Activated CD8-positive, alpha-beta memory T cell treated with anti-CD3 and anti-CD28 coated beads for 48 hours (primary cell): ENCODE measurements at places on chromosomes 3 and 15.

DNA sequence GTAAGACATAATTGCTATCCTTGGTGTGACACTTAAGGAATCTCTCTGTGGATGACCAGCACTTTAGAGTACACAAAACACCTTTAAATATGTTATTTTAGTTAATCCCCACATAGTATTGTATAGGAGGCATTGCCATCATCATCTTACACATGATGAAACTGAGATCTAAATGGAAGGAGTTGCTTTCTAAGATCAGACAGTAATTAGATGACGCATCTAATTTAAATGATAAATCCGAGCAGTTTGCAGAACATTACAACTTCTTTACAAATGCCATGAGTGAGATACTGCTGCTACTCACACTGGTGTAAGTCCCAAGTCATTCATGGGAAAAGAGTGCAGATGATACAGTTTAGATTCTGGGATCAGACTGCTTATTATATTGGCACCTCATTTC, 431.9 kb downstream of the MFSD1 start:
- DNase-seq, result no peak

DNA sequence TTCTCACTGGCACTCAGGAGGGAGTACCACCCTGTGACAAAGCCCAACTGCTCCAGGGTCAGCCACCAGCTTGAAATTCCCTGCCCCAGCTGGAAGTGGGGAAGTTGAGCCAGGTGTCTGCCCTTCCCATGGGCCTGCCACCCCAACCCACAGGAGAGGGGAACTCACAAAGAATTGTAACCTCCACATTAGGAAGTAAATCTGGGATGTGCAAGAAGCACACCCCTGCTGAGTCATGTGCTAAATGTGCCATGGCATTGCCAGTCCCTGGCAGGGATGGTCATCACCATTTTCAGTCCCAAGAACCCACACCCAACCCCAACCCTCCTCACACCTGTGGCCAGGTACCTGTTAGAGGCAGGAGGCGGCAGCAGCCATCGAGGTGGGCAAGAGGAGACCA, 165.2 kb upstream of the THBS1 start:
- no peak for DNase-seq

- no peak for DNase-seq
Observed at GRCh38 chr15:49501586-49501985, 78.5 kb downstream of the FGF7 start.

DNA sequence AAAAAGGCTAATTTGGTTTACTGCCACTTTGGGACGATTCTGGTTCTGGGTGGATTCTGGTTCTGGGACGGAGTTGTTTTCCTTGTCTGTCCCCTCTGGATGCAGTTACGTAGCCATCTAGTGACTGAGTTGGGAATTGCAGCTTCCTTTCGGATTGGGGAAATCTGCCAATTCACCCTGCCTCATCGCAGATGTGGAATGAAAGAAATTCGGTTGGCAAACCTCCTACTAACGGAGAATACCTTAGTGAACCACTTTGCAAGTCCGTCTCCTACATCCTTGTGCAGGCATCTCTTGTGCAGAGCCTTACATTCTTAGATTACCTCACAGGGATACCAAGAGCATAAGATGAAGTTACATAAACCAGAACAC, 31.5 kb upstream of the AP4E1 start:
- DNase-seq, result no peak

- no peak for DNase-seq
Observed at GRCh38 chr3:94811836-94812235, 749.0 kb downstream of the NSUN3 start.

GRCh38 chr3:159128628-159129027, 326.8 kb downstream of the MFSD1 start:
- DNase-seq, result no peak

- DNase-seq, result no peak
Observed at GRCh38 chr3:123093696-123094095, 26.9 kb downstream of the PDIA5 start.

- no peak for DNase-seq
Observed at GRCh38 chr3:148450819-148451218, 246.9 kb upstream of the AGTR1 start.

GRCh38 chr15:61654002-61654740, 406.1 kb downstream of the VPS13C start:
- DNase-seq, result no peak

DNA sequence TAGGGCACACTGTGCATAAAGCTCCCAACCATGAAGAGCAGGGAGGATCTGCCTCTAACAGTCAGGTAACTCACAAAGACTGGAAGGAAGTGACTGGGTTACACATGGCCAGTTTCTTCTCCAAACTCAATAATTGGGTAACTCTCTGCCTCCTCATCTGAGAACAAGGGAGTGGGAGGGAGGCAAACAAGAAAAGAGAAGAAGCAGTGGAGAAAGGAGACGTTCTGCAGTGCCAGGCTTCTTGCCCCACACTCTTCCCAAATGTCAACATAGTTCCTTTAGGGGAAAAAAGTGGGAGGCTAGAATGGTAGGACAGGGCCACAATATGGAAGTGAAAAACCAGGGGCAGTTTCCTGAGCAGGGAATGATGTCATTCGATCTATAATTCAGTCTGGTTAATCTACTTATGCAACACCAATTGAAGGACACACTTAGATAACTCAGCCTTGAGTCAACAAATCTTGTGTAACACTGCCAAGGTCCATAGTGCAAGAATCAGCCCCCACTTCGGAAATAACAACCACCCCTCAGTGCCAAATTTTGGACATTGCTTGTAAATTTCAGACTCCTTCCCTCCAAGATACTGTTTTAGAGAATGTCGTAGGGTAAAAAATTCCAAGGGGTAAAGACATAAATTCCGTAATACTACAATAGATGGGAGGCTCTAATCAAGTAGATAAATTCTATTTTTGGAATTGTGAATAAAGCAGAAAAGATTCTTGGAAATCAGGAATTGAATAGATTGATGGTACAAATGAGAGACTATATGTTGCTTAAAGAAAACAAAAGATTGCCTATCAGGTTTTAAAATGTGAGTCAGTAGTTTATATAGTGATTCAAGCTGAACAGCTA, 143.0 kb downstream of the LPP start:
- DNase-seq, result no peak

GRCh38 chr3:69122403-69122802, at the start of gene LMOD3:
TSS of gene LMOD3 (minus strand) at chr3:69122595. CDS start at chr3:69122386, 209 bp downstream.
- no peak for DNase-seq

DNA sequence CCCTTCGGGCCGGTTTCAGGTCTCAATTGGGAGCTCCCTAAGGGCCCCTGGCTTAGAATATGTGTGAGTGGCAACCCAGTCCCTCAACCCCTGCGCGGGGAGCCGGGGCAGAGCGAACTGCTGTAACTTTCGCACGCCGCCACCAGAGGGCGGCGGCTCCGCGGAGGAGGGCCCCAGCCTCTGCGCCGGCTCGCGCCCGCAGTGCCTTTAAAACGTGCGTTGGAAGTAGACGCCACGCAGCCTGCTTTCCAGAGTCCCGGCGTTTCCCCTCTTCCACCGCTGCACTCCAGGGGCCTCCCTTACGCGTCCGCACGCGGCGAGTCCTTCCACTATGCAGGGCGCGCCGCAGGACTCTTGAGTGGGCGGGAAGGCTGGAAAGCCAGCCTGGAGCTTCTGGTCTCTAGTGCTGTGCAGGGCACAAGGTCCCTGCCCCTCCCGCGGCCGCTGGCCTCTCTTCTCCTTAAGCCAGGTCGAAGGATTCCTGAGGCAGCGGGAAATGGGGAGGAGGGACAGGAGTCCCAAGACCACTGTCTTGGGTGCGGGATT, 23.7 kb upstream of the RNU6-1 start:
- peak; percentile 49 for DNase-seq

DNA sequence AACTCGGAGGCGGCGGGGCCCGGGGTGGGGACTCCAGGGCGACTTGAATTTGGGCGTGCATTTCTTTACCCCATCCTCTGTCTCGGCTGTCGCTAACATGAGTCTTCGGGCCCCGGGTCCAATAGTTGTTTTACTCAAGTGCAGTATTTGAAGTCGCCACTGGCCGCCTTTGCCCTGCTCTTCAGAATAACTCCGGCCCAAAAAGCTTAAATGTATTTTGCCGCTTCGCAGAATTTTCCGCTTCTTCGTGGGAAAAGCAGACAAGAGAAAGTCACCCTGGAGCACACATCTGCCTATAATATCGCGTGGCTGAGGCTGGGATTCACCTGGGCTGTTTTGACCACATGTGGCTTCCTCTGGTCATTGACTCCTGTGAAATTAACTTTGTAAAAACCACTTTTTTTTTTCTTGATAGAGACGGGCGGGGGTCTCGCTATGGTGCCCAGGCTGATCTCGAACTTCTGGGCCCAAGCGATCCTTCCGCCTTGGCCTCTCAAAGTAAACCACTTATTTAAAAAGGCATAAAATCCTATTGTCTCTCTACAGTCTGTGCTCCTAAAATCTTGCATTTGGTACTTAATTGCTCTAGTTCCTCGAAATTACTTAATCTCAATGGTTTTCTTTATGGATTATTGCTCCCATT, 676 bp downstream of the CNOT10 start:
- DNase-seq, result no peak

- no peak for DNase-seq
Observed at GRCh38 chr3:149476225-149476624, 1.7 kb downstream of the TM4SF4 start.
